ENCODE measurements at places on chromosomes 4 and X.

DNA sequence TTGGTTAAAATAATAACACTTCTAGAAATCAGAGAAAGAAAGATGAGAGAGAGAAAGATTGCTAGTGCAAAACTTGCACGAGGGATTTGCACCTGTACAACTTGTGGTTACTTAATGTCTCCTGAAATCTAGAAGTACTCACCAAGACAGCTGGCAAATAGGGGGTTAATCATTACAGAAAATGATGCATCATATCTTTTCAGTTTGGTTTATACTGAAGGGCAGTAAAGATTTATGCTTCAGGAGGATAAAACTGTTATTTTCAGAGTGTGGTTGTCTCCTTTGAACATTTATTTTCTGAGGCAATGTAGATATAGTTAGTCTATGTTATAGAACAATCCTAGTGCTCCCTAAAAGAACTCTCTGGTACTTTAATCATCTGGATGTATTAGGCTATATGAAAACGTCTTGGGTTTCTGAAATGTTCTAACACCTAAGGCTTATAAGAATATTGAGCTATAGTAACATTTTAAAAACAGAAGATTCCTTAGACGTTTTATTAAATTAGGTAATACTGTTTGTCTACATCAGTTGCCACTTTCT lies 13.3 kb downstream of the ATOH1 start:
- no peak for DNase-seq

- DNase-seq: no peak
Measured at GRCh38 chrX:11064851-11065600, 46.1 kb upstream of the HCCS start.

- no peak for DNase-seq
Measured at GRCh38 chrX:10633722-10634121, 13.3 kb upstream of the MID1 start.

- DNase-seq: no peak
Measured at GRCh38 chr4:38279650-38280322, 319.6 kb downstream of the PTTG2 start.

GRCh38 chr4:44725726-44726037 lies 674 bp downstream of the GNPDA2 start:
- DNase-seq: no peak

DNA sequence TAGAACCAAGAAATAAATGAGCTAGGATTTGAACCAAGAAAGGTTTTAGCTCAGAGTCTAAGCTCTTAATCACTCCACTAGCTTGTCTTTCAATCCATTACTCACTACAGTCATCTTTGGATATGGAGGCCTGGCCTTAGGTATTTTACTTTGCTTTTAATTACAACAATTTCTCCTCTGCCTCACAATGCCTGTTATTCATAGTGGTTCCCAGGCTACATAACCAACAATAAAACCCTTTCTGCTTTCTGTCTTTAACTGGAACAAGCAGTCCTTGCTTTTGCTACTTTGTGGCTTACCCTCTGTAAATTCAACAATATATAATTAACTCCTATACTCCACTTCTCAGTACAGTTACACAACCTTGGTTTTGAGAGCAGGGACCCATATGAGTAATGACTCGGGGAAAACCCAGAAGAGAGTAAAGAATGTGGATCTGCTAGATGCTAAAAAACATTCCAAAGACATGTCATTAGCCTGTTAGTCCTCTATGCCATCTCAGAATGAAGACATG lies 94.7 kb upstream of the NAP1L5 start:
- DNase-seq: no peak

DNA sequence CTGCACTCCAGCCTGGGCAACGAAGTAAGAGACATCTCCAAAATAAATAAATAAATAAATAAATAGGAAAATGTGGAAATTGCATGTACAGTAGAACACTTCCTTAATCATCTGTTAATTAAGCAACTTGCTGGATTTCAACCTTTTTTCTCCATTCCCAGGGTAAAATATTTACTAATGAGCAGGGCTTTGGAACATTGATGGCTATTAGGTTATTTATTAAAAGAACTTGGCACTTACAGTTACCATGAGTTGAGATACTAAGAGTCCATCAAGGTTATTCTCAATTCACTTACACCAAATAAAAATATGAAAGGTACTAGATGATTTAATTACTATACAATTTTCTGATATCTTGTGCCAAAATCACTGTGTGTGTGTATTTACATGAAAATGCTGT lies 607.1 kb downstream of the PCDH18 start:
- DNase-seq: no peak

GRCh38 chr4:157664726-157665125 lies 444.2 kb downstream of the GRIA2 start:
- no peak for DNase-seq

- peak; percentile 38 for DNase-seq
Measured at GRCh38 chr4:8176547-8177399, 18.2 kb upstream of the ABLIM2 start.

GRCh38 chr4:9927341-9928007 lies 93.8 kb downstream of the SLC2A9 start:
- DNase-seq: no peak

DNA sequence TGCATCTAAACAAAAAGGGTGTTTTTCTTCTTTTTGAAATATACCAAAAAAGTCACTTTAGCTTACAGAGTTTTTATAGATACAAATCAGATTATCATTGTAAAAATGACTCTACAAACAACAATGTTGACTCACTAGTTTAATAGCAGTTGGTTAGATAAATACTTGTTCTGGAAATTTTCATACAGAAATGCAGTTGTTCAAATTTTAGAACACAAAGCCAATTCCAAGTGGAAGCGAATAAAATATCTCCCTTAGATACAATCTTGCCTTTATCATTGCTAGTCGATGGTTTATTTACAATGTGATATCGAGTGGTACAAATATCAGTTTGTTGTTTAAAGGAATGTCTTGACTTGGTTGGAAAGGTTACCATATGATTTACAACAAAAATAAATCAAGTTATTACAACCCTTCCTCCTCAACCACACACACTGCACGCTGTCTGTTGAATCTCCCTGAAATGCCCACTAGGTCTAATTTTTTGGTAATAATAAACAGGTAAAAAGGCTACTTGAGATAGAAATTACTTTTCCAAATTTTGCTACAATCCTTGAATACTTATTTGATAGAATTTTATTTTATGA lies 114.8 kb downstream of the CDS1 start:
- no peak for DNase-seq

DNA sequence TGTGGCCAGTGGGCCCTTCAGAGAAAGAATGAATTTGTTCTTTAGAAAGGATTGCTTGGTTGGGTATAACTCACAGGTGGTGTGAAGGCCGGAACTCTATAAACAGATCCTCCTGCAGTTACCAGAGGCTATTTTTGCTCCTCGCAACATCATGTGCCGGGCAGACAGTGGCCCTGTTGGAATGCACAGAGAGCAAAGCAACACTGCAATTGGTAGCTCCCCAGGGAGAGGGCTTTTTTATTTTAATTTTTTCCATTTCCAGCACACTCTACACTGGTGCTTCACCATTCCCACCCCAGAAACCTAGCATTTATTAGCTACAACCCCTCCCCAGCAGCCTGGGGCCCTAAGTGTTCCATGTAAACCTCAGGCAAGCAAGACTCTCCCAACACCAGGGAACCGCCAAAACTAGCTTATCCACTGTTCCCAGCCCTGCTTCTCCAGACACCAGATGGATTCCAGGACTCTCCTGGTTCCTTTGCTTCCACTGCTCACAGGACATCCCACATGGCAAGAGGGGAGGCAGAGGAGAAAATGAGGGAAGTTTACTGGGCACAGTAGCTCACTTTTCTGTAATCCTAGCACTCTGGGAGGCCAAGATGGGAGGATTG lies 75.1 kb upstream of the TMEM164 start:
- no peak for DNase-seq

DNA sequence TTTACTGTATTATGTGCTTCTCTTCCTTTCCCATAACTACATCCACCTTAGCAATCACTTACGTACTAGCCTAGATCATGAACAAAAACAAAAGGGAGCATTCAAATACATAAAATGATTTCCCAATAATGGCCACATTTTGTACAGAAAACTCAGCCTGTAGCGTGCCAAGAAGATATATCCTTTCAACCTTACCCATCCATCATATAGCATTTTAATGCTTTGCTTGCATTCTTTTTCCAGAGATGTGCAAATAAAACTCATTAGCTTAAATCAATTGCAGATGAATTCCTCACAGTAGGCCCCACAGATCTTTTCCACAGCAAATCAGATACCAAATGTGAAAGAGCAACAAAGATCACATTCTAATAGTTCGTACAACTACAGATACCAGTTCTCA lies 20.8 kb downstream of the GRSF1 start:
- no peak for DNase-seq

DNA sequence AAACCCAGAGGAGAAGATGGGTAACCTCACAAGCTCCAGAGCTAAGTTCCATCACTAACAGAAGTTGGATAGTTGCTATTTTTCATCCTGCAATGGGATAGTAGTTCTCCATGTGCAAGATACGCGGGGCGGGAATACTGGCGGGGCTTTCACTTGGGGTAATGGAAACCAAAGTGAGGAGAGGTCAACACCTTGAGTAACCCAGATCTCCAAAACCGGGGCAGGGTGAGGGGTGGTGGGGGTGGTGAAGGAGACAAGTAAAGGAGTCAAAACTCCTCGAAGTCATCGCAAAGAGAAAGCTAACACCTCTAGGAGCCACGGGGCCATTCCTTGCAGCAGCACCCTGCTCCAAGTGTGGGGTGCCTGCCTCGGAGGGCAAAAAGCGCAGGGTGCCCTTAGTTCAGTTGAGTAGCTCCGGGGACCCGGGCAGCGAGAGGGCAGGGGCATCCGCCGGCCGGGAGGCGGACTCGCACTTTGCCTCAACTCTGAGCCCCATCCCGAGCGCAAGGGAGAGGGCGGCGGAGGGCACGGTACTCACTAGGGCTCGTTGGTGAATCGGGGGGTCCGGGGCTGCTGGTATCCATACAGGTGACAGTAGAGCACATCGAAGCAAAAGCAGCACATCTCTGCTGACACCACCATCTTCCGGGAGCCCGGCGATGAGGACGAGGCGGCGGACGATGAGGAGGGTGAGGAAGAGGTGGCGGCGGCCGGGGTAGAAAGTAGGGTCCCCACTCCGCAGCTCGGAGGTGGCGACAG lies 645 bp downstream of the AMMECR1 start:
- peak; percentile 26 for DNase-seq

DNA sequence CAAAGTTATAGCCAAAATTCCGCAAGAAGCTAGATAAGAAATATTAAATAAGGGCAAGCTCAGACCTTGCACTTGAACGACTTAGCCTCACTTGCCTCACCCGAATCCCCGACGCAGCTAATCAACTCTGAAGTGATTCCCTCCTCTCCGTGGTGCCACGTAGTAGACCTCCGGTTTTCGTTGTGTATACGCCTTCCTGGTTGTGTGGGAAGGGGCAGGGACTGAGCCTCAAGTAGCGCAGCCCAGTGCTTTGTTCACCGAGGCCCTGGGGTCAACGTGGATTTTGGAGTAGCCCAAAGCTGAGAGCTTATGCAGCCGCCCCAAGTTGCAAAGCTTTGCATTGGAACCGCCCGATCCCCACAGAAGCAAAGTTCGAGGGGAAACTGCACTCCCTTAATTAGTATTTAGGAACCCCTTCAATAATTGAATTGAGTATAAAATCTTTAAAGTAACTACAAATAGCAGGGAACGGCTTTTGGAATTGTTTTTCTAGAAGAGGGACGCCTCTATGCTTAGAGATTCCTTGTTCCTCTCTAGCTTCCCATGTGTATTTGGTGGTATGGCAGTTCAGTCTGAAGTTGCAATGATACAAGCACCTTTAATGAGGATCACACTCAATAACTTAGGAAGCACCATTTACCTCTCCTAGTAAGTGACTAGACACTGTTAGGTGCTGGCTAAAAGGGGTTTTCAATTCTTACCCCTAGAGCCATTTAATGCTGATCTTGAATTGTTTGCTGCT lies 55.7 kb downstream of the LINC00632 start:
- DNase-seq: no peak

DNA sequence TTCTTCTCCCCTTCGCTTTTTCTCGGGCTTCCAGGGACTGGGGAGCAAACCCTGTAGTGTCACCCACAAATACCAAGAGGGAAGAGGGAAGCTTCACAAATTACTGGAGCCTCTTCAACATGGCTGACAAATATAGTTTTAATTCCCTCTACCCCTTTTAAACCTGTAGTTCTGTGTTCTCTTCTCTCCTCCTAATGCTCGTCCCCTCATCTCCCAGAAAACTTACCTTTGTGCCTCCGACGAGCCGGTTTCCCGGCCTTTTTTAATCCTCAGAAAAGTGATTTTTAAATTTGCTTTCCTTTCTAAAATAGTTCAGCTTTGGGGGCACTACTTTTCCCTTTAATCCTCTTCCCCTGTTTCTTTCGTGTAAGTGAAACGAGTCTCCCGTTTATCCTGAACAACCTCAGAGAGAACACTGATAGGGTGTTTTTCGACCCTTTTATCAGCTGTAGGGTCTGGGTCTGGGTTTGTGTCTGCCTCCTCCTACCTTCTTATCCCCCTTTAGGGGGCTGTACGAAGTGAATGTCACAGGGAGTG lies 408 bp downstream of the TET2 start:
- DNase-seq: no peak

DNA sequence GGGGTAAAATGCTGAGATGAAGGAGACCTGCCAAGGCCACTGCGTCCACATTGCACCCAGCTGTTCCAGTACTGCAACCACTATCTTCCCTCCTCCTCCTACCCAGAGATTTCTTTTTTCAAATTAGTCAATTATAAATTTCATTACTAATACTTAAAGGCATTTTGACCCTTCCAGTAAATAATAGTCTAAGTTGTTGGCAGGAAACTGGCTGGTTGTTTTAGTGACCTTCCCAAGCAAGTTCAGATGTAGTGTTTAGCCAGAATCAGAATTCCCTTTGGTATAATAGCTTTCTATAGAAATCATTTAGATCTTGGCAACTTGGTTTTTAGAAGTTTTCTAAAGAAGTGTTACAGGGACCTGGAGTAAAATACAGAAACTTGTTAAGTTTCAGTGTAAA lies 66.0 kb downstream of the AASDH start:
- no peak for DNase-seq

- no peak for DNase-seq
Measured at GRCh38 chr4:109419679-109420078, 13.9 kb upstream of the SEC24B start.

DNA sequence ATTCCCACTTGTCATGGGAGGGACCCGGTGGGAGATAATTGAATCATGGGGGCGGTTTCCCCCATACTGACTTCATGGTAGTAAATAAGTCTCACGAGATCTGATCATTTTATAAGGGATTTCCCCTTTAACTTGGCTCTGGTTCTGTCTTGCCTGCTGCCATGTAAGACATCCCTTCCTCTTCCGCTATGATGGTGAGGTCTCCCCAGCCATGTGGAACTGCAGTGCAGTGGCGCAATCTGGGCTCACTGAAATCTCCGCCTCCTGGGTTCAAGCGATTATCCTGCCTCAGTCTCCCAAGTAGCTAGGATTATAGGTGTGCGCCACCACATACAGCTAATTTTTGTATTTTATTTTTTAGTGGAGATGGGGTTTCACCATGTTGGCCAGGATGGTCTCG lies 2.9 kb downstream of the HPGDS start:
- no peak for DNase-seq
